ENCODE measurements at places on chromosomes 1 and 21. TPM values are rescaled to one million over a fixed set of nuclear protein-coding genes. Genes with fewer than 3 reads are reported as not detected.

TTC34 gene
- total RNA-seq: under 0.01 TPM

HTR6 gene
- total RNA-seq: not detected

RXFP4 gene
- not detected for total RNA-seq

LRRC38 gene
- total RNA-seq: 0.28 TPM

HCRTR1 gene
- not detected for total RNA-seq

KCNK2 gene
- total RNA-seq: 3.1 TPM

SELL gene
- 0.09 TPM for total RNA-seq

ADCY10 gene
- under 0.01 TPM for total RNA-seq

PLEKHG5 gene
- 7.0 TPM for total RNA-seq

PLEKHN1 gene
- total RNA-seq: 0.28 TPM

SEC22B gene
- 77.7 TPM for total RNA-seq

BGLAP gene
- 0.14 TPM for total RNA-seq

DNAJC6 gene
- 0.14 TPM for total RNA-seq

UBE2J2 gene
- total RNA-seq: 44.7 TPM

EDN2 gene
- total RNA-seq: not detected

CNTN2 gene
- not detected for total RNA-seq

SAMD13 gene
- total RNA-seq: 0.18 TPM

DNAH14 gene
- total RNA-seq: 8.9 TPM
